Nucleus accumbens (tissue), 56 donors: ENCODE measurements at places on chromosomes 6 and 20.

GRCh38 chr6:130676077-130676772 lies 151.0 kb upstream of the SMLR1 start:
- no peak for DNase-seq

- no peak for DNase-seq
Observed at GRCh38 chr20:40481743-40482458, 207.1 kb downstream of the MAFB start.

- no peak for DNase-seq
Observed at GRCh38 chr20:18188434-18188833, 50.8 kb downstream of the KAT14 start.

DNA sequence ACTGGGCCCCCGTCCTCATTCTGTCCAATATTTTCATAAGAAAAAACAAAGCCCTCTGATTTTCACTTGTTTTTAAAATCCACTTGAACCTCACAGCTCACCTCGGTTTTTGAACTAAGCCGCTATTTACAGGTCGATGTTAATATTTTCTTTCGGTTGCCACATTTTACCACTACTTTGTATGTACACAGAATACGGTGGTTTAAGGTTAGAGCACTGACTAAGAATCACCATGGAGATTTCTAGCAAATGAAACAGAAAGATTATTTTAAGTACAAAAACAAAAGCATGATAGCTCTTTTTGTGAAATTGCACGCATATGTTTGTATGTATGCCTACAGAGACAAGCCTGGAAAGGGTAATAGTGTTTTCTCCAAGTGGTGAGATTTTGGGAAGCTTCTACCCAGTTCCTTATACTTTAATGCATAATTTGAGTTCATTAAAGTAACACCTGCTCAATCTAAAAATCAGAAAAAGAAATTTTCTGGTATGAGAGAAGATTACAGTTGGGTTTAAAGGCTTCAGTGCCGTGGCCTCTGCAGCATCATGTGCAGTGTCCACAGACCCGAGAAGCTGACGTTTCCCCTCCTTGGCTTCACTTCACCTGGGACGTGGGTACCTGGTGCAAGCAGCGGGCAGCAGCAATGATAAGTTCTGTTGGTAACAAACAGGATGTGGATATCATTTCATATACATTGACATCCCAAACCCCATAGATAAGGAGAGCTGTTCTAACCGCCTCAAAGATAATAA lies 144.0 kb downstream of the UST start:
- DNase-seq = no peak

DNA sequence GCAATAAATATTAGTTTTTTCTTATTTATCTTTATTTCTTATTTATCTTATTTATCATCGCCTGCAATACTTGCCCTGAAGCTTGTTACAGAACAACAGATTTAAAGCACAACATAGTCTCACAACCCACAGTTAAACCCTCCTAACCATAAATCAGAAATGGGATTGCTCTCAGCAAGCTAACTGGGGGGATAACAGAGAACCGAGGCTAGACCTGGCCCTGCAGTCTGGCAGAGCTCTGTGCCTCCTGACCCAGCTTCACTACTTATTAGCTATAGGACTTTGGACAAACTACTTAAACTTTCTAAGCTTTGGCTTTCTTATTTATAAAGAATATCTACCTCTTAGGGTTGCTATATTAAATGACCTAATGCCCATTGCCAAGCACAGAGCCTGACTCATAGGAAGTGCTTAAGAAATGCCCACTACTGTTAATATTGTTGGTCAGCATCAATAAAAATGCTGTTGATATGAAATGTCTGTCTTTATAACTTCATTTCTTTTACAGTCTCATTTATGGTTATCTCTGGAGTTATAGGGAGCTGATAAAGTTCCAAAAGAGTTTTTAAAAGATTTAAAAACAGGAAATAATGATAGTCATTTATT lies 87.9 kb upstream of the BEND6 start:
- no peak for DNase-seq

GRCh38 chr6:148888856-148889255 lies 142.0 kb downstream of the UST start:
- no peak for DNase-seq

GRCh38 chr6:124226396-124226795 lies 422.7 kb downstream of the NKAIN2 start:
- DNase-seq = no peak

GRCh38 chr20:10864076-10864672 lies 190.4 kb upstream of the JAG1 start:
- no peak for DNase-seq

- no peak for DNase-seq
Observed at GRCh38 chr20:34074101-34074760, 37.8 kb downstream of the EIF2S2 start.

DNA sequence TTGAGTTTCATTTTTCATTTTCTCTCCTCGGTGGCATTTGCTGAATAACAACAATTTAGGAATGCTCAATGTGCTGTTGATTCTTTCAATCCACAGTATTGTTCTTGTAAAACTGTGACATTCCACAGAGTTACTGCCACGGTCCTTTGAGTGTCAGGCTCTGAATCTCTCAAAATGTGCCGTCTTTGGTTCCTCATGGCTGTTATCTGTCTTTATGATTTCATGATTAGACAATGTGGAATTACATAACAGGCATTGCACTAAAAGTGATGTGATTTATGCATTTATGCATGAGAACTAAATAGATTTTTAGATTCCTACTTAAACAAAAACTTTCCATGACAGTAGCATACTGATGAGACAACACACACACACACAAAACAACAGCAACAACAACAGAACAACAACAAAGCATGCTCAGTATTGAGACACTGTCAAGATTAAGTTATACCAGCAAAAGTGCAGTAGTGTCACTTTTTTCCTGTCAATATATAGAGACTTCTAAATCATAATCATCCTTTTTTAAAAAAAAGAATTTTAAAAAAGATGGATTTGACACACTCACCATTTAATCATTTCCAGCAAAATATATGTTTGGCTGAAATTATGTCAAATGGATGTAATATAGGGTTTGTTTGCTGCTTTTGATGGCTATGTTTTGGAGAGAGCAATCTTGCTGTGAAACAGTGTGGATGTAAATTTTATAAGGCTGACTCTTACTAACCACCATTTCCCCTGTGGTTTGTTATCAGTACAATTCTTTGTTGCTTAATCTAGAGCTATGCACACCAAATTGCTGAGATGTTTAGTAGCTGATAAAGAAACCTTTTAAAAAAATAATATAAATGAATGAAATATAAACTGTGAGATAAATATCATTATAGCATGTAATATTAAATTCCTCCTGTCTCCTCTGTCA lies 88.1 kb downstream of the SNAP25 start:
- no peak for DNase-seq

- DNase-seq = no peak
Observed at GRCh38 chr6:129709196-129709768, 695 bp downstream of the ARHGAP18 start.

DNA sequence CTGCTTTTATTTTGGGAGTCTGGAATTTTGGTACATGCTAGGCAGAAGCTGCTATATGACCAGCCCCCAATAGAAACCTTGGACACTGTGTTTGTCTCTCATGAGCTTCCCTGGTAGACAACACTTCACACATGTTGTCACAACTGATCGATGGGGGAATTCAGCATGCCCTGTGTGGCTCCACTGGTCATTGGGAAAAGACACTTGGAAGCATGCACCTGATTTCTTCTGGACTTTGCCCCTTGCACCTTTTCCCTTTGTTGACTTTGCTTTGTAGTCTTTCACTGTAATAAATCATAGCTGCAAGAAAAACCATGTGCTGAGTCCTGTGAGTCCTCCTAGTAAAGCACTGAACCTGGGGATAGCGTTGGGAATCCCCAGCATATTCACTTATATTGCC lies 7.9 kb upstream of the WFDC10A start:
- DNase-seq = no peak

GRCh38 chr6:80142586-80142985 lies 36.1 kb downstream of the BCKDHB start:
- DNase-seq = no peak

DNA sequence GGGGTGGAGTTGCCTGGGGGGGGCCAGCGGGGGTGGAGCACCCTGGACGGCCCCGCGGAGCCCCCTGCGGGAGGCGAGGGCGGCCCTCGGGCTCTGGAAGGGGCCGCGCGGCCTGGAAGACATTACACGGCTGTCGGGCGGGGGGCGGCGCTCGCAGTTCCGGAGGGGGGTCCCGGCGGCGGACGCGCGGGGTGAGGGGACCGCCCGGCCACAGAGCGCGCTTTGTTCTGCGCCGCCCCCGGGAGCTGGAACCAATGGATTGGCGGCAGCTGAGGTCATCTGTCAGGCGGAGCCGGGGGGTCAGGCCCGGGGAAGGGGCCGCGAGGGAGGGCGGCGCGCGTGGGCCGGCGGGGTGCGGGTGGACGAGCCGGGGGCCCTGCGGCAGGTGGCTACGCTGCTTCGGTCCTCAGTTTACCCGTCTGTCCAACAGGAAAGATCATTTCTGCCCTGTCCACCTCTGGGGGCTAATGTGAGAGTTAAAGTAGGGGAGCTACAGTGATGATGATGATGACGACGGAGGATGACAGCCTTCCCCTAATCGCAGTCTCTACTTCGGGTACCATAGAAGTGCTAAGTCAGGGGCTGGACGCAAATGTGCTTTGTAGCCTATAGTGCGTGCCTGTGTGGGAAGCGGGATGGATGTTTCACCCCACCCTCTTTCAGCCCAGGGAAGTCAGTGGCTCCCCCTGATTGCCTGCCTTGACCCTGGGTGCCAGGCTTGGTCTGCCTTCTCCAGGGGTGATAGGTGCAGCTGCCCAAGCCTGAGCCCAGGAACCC lies 10.4 kb downstream of the SRXN1 start:
- DNase-seq = peak; percentile 40

DNA sequence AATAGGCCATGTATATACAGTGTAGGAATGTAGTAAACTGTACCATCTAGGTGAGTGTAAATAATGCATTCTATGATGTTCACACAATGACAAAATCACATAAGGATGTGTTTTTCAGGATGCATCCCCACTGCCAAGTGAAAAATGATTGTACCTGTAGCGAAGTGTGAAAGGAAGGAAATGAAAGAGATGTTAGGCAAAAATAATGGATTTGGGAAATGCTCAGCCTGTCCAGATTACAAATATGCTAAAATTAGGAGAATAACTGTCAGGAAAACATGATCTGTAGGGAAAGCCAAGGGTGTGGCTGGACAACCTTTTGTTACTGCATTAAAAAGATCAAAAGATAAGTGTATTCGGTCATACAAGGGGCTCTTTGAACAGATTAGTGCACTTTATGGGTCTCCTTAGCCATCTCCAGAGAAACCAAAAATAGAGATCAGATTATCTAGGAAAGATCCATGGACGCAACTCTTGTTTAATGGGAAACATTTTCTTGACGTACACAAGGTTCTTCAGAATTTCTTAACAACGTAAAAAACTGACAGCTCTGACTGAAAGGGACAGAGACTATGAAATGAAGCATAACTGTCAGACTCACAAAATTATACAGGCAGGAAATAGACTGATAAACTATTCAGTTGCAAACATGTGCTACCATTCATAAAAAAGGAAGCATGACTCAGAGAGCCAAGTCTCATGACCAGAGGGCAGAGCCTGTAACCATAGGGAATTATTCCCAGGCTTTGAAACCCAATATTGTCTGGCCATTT lies 253.6 kb upstream of the RAB32 start:
- no peak for DNase-seq

GRCh38 chr6:1654054-1654453 lies 44.3 kb downstream of the FOXC1 start:
- DNase-seq = no peak

DNA sequence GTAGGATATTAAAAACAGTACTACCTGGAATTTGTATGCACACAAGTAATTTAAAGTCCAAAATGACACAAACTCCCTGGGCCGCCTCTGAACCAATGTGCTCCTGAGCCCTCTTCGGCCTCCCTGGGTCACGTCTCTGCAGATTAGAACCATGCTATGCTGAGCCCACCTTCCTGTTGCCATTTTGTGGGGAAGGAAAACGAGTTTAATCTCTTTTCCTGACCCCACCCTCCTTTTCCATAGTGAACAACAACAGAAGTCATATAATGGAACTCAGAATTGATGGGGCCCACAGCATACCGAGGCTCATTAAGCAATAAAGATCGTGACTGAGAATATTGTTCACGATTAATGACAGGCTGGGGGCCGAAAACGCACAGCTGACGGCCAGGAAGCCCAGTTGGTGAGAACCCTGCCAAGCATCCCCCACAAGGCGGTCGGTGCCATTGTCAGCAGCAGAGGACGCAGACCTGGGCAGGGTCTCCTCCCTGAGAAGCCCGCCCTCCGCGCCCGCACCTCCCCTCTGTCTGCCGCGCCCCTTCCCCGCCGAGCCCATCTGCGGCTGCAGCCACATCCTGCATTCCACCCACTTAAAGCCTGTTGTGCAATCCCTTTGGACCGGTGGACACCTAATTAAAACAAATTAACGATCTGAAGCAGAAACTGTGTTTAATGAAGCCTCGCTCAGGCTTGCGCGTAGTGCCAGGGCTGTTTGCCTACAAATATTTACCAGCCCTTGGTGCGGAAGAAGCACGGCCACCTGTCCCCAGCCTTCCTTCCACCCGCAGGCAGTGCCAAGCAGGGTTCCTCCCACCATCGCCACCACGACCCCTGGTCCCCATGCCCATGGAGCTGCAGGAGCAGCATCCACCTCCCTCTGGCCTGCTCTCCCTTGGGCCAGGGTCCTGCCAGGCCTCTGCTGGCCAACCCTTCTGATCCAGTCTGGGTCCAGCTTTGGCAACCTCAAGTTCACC lies 68.1 kb downstream of the DLL1 start:
- DNase-seq = no peak

- DNase-seq = peak; percentile 99
Observed at GRCh38 chr20:34876406-34877282, at the start of gene ACSS2. Gene ACSS2, plus strand, starts transcription at chr20:34876612. Its CDS starts 34 bp downstream, at chr20:34876646.

DNA sequence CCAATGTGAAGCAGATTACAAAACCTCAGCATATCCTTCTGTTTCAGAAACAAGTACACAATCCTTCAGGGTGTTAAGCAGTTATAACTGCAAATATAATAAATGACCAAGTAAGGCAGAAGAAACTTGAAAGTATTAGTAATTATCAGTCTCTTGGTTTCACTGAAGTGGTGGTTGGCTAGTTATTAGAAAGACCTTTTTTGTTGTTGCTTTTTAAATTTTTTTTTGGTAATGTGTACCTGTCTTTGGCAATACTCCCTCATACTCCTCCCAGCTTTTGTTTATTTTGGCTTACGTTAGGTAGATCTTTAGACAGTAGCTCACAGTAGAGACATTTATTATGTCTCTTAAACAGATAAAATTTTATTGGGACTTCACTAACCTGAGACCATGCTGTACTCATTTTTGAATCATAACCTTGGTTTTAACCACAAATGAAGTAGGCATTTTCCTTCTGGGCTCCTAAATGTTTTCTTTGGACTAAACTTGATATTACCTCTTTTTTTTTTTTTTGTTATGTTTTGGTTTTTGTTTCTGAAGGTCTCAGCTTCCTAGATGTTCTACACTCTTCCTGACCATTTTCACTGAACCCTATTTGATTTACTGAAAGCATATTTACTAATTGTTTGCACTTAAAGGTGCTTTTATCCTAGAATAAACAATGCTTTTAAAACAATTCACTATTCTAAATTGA lies 6.4 kb downstream of the CD2AP start:
- DNase-seq = no peak

DNA sequence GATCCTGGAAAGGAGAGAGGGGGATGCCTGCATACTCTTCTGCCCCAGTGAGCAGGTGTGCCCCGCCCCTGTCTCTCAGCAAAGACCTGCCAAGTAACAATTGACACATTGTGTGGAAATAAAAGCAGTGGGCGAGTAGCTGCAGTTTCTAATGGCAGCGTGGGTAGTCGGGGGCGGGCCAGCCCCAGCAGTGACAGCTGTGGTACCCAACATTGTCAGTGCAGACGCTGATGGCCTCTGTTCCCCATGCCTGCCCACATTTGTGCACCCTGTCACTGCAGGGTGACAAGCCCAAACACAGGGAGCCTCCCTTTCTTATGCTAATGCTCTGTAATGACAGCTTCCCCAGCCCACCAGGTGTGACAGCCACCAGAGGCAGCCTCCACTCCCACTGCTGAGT lies 491.7 kb downstream of the DHX35 start:
- no peak for DNase-seq
